ENCODE measurements at places on chromosomes 2 and 18.

DNA sequence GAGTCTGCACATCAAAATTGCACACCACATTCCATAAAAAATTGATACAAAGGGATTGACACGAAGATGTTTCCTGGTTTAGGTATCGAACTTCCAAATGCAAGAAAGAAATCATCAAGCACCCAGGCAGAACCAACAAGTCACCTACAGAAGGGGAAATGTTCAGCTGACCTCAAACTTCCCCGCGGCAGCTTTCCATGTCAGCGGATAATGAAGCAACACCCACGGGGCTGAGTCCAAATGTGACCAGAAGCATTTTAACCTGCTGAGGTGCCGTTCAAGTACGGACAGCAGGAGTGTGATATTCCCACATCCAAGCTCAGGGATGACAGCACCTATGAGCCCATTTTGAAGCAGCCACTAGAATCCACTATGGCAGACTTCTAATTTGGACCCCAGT lies 124.9 kb downstream of the GALNT14 start:
- DNase-seq = no peak

- DNase-seq = no peak
Observed at GRCh38 chr2:237629188-237629534, 1.8 kb downstream of the LRRFIP1 start.

DNA sequence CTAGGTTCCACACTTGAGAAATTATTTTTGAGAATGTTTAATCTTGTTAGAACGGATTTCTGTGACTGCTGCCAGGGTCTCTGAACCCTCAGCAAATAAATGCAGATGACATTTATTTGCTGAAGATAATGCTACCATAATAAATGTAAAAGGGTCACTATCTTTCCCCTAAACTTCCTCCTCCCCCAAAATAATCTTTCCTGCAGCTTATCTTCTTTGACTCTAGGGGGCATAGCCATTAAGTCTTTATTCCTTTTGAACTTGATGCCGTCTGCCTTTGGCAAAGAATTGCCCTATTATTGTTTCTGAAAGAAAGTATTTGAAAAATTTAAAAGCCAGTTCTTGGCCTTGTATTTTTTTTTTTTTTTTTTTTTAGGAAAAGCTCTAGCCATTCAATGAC lies 63.6 kb upstream of the ACSL3 start:
- DNase-seq = no peak

DNA sequence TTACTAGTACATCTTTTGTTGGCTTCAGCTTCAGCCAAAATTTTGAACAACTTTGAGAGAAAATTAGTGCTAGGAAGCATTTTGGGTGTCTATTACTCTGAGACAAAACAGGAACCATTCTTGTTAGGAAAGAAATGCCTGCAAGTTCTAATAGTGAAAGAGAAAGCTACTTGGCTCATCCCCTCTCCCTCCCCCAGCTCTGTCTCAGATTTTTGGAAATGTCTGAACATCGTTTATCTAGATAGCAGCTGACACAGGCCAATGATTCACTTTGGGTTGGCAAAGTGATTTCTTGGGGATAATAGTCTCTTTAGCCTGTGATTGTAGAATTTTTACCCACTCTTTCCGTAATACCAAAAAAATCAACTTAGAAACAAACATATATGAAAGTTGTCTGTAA lies 42.3 kb upstream of the PTPRM start:
- no peak for DNase-seq

- no peak for DNase-seq
Observed at GRCh38 chr18:24421831-24422230, 4.6 kb upstream of the IMPACT start.

DNA sequence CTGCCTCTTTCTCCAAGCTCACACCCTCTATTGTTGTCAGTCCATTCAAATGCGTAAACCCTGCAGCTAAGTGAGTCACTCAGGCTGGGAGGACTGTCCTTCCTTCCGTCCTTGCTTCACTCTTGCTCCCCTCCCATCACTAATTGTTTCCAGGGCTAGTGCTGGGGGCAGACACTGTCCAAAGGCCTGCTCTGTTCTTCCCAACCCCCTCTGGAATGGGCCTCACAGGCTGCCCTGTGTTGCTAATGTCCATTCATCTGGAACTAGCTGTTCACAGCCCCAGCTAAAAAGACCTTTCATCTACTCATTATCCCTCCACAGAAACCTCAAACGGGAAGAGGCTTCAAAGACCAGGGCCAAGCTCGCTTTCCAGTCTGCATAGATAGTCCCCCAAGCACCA lies 31.9 kb upstream of the NRP2 start:
- DNase-seq = no peak

DNA sequence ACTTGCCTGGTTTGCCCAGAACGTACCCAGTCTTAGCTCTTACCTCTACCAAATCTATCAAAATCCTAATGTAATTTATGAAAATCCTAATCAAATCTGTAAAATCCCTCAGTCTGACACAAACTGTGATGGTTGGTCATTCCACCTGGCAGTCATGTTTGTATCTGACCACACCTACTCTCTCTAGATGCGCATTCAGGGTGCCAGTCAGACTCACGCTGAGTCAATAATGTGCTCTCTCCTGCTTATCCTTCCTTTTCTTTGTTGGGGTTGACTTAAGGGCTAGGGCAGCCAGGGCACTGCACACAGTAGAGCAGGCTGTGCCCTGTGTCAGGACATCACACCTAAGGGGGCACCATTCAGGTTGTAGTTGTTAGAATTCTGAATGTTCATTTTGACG lies 48.5 kb upstream of the PARD3B start:
- DNase-seq = no peak

DNA sequence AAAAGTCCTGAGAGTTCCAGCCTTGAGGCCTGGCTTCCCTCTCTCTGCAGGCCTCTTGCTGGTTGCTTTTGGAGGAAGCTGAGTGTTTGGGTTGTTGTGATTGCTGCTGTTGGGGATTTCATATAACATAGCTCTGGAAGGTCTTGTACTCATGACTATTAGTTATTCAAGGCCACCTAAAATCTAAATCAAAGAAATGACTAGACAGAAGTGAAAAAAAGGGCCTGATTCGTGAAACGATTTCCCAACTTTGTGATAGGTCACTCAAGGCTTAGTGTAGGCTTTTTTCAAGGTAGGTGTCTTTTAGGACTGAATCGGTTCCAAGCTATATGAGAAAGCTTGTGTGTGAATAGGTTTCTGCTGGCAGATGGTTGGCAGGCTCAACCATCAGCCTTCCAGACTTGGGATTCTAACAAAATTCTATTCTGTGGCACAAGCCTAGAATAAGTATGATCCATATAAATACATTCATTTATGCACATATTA lies 164.4 kb downstream of the FMNL2 start:
- DNase-seq = no peak

DNA sequence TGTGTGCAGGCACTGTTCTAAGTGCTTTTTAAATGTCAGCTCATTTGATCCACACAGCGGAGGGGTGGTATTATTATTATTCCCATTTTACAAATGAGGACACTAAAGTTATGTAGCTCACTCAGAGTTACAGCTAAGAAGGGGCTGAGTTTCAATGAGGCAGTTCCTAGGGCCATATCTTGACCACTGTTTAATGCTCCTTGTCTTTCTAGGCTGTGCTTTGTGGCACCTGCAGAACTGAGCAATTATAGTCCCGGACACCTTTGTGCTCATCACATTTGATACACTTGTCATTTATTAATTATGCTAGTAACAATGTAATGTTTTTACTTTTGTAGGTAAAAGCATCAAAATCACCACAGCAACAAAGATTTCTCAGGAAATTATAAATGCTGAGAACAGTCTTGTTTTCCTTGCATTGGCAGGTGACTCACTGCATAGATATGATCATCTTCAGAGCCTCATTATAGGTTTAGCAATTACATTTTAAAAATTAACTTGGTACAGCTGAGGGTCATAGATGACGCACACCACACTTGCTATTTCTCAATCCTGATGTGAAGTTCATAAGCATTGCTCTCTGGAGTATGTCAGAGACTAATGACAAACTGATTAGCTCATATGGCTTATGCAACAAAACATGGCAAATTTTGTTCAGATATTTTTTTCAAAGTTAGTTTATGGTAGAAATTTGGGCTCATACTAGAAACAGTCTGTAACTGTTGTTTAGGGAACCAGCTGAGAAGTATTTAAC lies 366.8 kb downstream of the TGIF1 start:
- no peak for DNase-seq

GRCh38 chr2:171524018-171524401 lies 1.7 kb downstream of the CYBRD1 start:
- peak; percentile 64 for DNase-seq

DNA sequence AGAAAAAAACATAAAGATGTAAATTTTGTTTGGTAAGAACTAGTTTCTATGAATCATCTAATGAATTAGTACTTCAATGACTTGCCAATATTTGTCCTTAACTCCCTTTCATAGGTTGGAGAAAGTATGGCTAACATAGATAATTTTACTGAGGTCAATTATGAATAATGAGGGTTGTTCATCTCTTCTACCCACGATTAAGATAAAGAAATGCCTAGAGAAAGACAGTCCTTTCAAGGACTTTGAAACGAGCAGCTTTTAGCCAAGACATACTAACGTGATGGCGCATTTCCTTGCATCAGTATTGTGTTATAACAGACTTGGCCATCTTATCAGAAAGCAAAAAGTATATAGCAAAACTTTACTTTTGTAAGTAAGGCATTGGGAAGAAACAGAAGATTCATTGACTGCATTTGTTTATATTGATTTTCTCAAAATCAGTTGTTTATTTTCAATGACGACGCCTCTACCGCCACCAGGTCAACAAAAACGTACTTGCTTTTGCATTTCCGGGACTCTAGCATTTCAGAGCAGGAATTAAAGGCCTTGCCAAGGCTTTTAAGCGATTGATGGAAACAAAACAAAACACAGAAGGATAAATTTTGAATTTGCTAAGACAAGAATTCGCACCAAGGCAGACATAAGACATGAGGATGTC lies 961 bp downstream of the RBM43 start:
- DNase-seq = no peak

DNA sequence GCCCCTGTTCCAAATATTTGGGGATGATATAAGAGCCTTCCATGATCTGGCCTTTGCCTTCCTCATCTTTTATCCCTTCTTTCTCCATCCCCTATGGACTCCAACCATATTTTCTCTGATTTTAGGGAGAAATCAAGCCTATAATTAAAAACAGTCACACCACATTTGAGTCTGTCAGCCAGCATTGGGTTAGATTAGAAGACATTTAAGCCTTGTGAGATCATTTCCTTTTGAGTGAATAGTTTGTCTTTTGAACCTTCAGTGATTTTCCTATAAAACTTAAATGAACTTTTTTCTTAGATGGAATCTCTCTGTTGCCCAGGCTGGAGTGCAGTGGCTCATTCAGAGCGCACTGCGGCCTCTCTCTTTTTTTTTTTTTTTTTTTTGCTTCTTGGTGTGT lies 7.6 kb upstream of the C18orf32 start:
- no peak for DNase-seq

GRCh38 chr2:199055336-199055735 lies 402.4 kb downstream of the SATB2 start:
- no peak for DNase-seq

- DNase-seq = no peak
Observed at GRCh38 chr2:218015586-218016521, 13.1 kb upstream of the TNS1 start.

DNA sequence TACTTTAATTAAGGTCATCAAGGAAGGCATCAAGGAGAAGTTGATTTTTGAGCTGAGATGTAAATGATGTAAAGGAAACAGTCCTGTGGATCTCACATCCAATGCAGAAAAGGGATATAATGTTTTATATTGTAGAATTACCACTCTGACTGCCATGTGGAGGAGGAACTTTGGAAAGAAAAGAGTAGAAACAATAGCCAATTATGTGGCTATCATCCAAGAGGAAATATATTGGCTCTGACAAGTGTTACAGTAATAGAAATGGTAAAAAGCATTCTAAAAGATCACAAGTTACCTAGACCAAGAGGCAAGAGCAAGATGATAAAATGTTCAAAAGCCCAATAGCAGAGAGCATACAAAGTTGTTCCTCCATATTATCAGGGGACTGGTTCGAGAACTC lies 26.8 kb downstream of the BARD1 start:
- DNase-seq = no peak

DNA sequence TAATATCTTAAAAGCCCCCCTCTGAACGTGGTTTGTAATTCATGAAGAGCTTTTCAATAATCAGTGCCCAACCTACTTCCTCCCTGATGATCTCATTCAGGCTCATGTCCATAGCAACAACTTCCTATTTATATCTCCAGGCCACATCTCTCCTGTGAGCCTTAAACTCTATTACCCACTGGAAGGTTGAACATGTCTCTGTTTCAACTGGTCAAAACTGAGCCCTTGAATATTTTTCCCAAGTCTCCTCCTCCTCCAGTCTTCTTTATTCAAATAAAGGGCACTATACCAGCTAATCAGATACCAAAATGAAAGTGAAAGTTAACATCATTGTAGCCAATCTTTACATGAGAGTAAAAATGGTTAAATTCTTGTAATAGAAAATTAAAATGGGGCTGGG lies 63.7 kb upstream of the ITGA4 start:
- DNase-seq = no peak

- no peak for DNase-seq
Observed at GRCh38 chr18:58962336-58962735, 97.7 kb downstream of the ZNF532 start.

GRCh38 chr18:49019446-49020045 lies 68.8 kb upstream of the SMAD7 start:
- no peak for DNase-seq

DNA sequence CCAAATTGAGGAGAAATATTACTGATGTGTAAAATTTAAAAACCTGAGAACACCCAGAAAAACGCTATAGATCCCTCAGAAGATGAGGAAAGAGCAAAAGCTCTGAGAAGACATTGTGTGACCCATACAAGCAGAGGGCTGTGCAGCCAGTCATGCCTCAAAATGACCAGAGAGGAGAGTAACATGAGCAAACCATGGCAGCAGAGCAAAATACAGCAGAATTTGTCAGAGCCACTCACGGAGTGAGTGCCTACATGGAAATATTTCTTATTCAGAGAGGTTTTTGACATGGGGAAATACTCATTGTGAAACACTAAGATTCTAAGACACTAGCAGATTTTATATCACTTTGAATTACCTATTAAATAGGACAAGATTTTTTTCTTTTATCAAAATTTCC lies 96.8 kb upstream of the DNAJC10 start:
- DNase-seq = no peak

- DNase-seq = no peak
Observed at GRCh38 chr2:85129861-85130260, 3.3 kb upstream of the TCF7L1 start.

All from ascending aorta (tissue), 2 donors.